ENCODE measurements at places on chromosomes 2 and 18. TPM values are rescaled to one million over a fixed set of nuclear protein-coding genes. Genes with fewer than 3 reads are reported as not detected.
A peak's percentile ranks its signal among the peaks of the same experiment; 100 is the strongest.

The PJVK gene
- 1.5 TPM for total RNA-seq

The HYCC2 gene
- 25.5 TPM for total RNA-seq

The PRKAG3 gene
- not detected for total RNA-seq

The LHCGR gene
- not detected for total RNA-seq

The SERPINB13 gene
- not detected for total RNA-seq

The MAB21L4 gene
- not detected for total RNA-seq

The SCN3A gene
- not detected for total RNA-seq

The GPR45 gene
- not detected for total RNA-seq

DNA sequence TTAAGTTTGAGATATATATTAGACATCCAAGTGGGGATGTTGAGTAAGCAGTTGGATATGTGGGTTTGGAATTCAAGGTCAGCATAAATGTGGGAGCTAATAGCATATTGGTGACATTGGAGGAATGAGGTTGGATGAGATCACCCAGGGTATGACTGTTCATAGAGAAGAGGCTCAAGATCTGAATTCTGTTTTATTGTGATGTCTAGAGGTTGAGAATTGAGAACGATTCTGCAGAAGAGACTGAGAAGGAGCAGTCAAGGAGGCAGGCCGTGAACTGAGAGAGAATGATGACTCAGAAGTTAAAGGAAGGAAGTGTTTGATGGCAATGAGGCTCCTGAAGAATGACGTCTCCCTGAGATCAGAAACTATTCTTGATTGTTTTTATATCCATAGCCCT lies 5.9 kb downstream of the SERPINB11 start:
- no peak for DNase-seq

GRCh38 chr2:229133155-229133772 lies 137.8 kb downstream of the PID1 start:
- no peak for DNase-seq

DNA sequence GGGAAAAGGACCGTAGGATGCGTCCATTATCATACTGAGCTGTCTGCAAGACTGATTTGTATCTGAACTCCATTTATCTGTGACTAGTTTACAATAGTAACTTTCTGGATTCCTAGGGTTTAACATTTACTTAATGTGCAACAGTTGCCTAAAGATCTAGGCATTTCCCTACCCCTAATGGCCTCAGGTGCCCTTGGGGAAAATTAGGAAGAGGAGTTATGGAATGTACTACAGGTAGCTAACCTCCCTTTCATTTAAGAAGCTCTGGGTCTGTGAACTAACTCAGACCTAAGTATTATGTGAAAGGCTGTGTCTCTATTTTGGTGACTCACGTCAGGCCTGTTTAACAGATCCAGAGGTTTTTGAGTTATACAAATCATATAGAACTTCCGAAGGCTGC lies 59.5 kb downstream of the TDRD15 start:
- DNase-seq: no peak

GRCh38 chr2:136468799-136469369 lies 296.5 kb upstream of the THSD7B start:
- no peak for DNase-seq

- no peak for DNase-seq
These were observed 318.0 kb downstream of the ZEB2 start for GRCh38 chr2:144201868-144202468.

- no peak for DNase-seq
These were observed 364.5 kb upstream of the CDH2 start for GRCh38 chr18:28541276-28541930.

DNA sequence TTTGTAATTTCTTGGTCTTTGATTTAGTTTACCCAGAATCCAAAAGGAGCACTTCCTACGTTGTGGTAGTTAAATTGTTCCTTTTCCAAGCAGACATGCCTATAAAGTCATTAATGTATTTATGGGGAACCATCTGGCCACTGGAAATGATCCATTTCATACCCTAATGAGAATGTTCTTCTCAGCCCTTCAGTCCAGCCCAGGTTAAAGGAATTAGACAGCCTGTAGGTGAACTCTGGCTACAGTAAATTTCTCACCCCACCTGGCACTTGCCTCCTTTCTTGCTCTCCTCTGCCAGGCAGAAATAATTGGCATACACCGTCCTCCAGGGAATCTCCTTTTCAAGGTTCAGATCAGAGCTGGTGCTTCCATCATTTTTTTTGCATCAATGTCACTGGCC lies 121.1 kb downstream of the SETBP1 start:
- DNase-seq: no peak

GRCh38 chr18:74524097-74524496 lies 10.2 kb upstream of the CNDP1 start:
- DNase-seq: no peak

DNA sequence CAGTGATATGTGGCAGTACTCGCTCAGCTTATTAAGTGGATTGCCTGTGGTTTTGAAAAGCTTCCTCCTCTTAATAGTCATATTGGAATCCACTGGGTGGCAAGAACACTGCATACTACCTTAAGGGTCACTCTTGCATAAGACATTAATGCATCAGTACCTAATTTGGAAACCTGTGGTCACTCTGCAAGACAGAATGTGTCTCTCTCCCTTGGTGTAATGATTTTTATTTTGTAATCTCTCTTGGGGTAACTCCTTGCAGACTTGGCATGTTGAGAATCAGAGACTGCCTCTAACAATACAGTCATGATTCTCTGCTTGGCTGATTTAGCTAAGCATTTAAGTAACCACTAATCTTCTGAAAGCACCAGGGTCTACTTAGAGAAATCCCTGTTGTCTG lies 33.0 kb upstream of the IER3IP1 start:
- no peak for DNase-seq

- DNase-seq: no peak
These were observed 360.3 kb upstream of the SPHKAP start for GRCh38 chr2:228541789-228542188.

GRCh38 chr18:9787712-9788111 lies 79.6 kb downstream of the RAB31 start:
- no peak for DNase-seq

- no peak for DNase-seq
These were observed 26.2 kb downstream of the STK39 start for GRCh38 chr2:168220965-168221819.

GRCh38 chr2:102238039-102238756 lies 51.4 kb downstream of the IL1RL2 start:
- DNase-seq: no peak

DNA sequence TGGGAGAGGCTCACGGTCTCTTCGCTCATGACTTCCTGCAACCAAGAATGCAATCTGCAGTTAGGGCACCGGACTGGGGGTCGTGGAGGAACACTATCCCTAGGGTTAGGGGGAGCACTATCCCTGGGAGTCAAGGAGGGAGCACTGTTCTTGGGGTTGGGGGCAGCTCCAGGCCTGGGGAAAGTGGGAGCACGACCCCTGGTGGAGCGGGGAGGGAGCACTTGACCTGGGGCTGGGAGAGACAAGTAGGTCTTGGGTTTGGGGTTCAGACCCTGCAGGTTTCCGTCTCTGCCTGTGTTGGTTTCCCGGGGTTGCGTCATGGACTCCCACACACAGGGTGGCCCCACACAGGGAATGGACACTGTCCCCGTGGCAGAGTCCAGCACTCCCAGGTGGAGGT lies 133.6 kb downstream of the TPO start:
- DNase-seq: no peak

- DNase-seq: no peak
These were observed 43.4 kb upstream of the TNFRSF11A start for GRCh38 chr18:62281684-62282083.

DNA sequence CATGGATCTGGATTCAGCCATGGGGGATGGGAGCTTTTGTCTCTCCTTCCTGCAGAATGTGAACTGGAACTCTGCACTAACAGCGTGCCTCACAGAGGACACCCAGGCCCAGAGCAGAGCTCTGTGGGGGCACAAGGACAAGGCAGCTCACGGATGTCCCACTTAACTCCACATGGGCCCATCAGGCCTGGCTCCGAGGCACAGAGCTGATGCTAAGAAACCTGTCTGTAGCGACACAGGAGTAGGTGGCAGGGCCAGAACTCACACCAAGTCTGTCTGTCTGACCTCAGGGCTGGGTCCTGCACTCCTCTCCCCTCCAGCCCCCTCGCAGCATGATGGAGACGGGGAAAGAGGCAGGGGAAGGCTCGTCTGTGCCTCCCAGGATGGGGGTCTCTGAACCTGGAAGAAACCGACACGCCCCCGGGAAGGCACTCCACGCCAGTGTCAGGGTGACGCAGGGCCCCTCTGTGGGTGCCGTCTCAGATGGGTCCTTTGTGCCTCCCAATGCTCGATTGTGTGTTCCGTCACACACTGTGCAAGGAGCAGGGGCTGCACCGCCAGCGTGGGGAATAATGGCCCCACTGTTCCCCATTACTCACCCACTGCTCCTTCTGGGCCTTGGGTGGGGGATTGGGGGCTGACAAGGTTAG lies 36.6 kb downstream of the FAM178B start:
- DNase-seq: no peak

GRCh38 chr2:159695795-159696448 lies 16.4 kb upstream of the MARCHF7 start:
- DNase-seq: no peak

DNA sequence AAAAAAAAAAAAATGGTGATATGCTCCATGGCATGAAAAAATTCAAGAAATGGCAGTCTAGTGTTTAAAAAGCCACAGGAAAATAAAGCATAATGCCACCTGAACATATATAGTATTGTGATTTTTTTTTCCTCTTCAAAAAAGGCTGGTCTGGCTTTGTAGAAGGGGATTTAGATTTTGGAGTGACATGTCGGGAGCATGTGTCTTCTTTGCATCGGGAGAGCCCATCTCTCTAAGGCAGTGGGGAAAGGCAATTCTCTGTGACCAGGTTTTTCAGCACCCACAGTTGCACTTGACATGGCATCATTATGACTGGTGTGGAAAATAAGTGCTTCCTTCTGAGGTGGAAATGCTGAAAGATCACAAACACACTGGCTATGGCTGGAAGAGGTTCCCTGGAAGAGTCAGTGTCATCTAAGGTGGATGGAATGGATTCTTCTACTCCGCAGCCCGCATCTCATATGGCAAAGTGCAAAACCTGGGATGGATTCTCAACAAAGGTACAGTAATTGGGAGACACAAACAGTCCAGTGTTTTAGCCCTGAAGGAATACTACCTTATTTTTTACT lies 172.5 kb downstream of the AGAP1 start:
- DNase-seq: peak; percentile 43

- peak; percentile 73 for DNase-seq
These were observed 38.6 kb upstream of the POLE4 start for GRCh38 chr2:74919827-74920226.

DNA sequence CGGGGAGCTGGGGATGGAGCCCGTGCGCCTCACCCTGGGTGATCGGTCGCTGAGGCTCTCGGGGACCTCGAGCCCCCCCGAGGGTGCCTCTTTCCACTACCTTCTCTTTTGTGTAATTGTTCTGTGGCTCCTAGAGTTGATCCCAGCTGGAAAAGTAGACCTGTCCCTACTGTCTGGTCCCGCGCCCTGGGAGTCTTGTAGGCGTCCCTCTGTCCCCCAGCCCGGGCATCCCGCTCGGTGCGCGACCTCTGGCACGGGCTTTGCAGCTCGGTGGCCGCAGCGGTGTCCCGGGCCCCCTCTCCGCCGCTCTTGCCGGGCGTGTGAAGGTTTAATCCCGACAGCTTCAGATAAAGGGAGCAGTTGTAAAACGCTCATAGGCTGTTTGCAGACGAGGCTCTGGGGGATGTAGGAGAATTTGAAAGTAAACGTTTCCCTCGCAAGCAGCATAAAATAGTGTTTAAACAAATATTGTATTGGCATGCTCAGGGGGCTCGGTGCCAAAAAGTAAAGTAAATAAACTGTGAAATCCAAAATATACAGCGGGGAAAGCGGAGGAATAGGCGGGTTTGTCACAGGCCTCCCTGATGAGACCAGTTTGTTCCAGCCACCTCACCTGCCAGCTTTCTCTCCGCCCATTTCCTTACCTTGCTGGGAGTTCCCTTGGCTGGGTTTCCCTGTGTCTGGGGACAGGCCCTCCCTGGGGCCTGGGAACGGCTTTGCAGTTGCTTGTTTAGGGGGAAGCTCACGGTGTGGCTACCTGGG lies 1.9 kb downstream of the GLI2 start:
- DNase-seq: no peak
